ENCODE measurements at places on chromosomes 7 and 10.

DNA sequence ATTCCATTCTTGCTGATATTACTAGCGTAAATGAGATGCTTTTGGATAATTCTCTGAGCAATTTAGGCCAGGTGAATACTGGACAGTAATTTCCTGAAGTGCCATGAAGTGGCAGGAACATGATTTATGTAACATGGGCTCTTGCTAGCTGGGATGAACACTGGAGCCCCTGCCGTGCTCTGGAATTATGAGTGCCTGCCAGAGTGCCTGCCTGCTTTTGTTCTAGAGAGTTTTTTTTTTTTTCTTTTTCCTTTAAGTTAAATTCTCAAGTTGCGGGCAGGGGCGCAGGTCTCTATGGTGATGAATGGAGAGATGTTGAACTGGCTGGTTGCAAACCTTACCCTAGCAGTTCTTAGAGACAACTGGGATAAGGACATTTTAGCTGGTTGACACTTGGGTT lies 165.9 kb downstream of the AUTS2 start:
- no peak for DNase-seq

- no peak for DNase-seq
Measured at GRCh38 chr7:128928882-128929788, 8.6 kb upstream of the IRF5 start.

DNA sequence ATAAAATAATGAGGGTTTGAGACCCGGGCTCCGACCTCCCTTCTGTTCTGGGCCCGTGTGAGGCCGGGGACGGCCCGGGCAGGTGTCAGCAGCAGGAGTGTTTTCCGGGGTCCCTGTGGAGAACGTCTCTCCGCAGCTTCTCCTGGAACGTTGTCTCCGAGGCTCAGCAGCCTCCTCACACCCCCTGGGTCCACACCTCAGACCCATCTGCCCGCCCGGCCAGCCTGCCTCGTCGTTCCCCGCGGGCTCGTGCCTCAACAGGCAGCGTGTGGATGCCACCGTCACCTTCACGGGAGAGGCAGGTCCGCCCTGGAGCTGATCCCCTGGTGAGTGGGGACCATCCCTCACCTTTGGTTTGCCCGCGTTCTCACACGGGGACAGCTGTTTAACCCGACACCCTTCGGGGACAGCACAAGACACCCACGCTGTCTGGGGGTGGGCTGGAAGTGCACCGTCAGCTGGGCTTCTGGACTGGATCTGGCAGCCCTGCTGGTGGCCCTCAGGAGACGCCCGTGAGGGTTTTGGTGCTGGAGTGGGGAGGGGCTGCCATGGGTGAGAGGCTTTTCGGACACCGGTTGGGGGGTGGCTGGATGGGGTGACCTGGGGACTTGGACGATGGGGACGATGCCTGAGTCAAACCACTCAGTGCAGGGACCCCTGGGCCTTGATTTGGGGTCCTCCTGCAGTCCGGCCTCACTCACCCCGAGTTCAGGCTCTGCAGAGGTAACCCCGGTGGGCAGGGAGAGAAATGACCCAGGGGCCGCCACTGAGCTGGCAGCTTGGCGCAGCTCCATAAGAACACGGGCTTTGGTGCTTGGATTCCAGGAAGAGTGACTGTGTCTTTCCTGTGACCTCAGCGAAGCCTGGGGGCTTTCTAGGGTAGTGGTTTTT lies 131.7 kb downstream of the DNAJB6 start:
- DNase-seq: no peak

DNA sequence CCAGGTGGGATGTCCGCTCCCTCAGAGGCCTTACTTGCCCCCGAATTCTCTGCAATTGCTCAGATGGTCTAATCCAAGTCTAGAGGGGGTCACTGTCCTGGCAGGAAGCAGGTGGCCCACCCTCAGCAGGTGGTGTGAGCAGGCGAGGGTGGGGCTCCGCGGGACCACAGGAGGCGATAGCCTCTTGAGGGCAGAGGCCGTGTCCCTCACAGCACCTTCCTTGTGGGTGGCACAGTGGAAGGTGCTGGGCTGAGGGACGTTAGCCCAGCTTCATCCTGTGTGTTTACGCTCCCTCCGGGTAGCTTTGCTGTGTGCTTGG lies 38.3 kb upstream of the INPP5A start:
- no peak for DNase-seq

DNA sequence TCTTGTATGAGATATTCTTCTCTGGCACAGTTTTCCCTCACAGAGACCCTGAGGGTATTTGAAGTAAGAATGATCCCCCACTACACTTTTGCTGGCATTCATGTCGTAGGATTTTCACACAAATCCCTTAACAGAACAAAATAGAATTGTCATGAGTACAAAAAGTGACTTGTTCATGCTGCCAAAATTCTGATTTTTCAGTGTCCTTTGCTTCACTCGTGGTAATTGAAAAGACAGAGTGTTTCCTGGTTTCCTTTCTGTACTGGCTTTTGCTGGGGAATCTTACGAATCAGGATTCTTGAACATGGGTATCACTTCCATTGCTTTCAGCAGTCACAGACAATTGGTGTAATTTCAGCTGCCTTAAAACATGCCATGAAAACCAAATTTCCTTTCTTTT lies 756.3 kb downstream of the REEP3 start:
- no peak for DNase-seq

GRCh38 chr7:37100735-37101331 lies 347.8 kb downstream of the ELMO1 start:
- DNase-seq: no peak

GRCh38 chr10:116113721-116114501 lies 159.1 kb downstream of the GFRA1 start:
- no peak for DNase-seq

GRCh38 chr10:117544711-117545140 lies 2.2 kb downstream of the EMX2 start:
- DNase-seq: no peak

DNA sequence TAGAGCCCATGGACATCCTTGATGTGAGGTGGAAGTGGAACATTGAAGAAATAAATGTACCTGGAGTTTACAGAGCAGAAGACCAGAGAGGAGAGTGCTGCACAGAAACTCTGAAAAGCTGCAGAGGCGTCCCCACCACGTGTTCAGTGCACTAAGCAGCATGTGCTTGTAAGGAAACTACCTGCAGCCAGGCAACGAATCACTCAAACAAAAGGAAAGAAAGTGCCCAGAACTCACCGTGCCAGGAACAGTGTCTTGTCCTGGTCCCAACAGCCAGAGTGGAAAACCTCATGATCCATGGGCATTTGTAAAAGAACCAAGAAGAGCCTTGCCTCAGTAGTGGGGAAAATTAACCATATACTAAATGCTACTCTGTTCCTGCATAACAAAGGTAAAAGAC lies 32.3 kb downstream of the SUV39H2 start:
- DNase-seq: no peak

DNA sequence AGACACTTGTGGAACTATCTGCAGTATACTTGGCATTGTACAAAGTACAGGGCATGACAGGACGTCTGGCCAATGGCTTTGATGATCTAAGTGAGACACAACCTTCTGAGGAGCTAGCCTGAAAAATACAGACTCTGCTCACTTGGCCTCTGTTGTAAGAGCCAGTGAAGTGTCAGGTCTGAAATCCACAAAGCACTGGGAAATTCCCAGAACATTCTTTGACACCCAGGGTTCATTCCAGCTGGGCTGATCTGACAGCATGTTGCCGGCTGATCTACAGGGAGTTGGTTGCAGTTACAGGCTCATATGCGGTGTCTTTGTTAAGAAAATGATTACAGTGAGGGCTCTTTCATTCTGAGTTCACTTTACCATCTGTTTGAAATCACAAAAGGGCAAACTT lies 354.6 kb downstream of the PHF14 start:
- no peak for DNase-seq

- DNase-seq: no peak
Measured at GRCh38 chr7:21412410-21412851, 15.5 kb upstream of the SP4 start.

GRCh38 chr7:20214921-20215669 lies 2.1 kb downstream of the MACC1 start:
- DNase-seq: no peak

DNA sequence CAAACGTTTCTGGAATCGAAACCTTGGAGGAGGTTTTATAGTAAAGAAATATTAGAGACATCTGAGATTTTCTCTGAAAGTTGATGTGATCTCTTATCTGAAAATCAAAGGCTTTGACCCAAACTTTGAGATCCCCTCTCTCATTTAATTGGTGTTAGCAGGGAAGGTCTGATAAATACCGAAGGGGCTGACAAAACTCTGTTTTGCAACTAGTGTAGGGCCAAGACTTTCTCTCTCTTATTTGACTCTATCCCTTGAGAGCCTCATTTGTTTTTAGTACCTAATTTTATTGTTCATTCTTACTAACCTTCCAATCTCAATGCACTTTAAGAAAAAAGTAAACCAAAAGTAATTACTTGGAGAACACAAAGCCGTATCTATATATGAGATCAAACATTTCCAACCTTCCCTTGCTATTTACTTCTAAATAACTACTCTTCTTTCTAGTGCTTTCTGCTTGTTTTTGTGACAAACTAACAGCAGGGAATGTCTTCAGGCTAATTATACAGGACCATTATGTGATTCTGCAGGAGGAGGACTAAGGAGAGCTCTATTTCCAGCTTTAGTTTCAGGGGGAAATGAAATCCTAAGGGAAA lies 33.4 kb upstream of the NPVF start:
- DNase-seq: no peak

GRCh38 chr7:133698127-133698526 lies 429.0 kb upstream of the LRGUK start:
- no peak for DNase-seq

- DNase-seq: no peak
Measured at GRCh38 chr10:46517541-46517940, 38.9 kb downstream of the GPRIN2 start.

GRCh38 chr7:31202801-31203200 lies 137.7 kb downstream of the NEUROD6 start:
- no peak for DNase-seq

GRCh38 chr7:50149369-50149768 lies 56.3 kb upstream of the ZPBP start:
- no peak for DNase-seq

- DNase-seq: no peak
Measured at GRCh38 chr10:35378541-35379210, 42.4 kb downstream of the CCNY start.

DNA sequence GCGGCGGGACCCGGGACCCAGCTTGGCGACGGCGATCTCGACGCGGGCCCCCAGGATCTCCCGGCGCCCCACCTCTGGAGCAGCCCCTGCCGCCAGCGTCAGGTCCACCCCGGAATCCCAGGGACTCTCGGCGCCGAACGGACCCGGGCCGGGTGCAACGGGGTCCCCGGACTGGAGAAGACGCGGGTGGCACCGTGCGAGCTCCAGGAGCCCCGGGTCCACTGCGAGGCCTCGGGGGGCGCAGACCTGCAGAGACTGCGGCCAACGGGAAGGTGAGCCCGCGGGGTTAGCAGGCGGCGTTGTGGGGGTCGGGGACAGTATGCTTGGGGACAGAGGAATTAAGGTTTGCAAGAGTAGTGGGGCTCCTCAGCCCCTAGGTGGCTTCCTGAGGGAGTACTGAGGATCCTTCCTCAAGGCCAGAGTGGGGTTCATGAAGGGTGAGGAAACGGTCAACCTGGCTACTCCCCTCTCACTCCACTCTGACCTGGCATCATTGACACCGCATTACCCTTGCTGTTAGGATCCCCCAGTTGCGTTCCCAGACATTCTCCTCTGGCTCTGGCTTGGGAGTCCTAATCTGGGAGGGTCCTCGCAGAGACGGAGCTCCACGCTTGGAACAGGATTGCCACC lies 353 bp downstream of the EPHB6 start:
- no peak for DNase-seq

- DNase-seq: no peak
Measured at GRCh38 chr7:32694182-32694581, 197.4 kb downstream of the KBTBD2 start.

DNA sequence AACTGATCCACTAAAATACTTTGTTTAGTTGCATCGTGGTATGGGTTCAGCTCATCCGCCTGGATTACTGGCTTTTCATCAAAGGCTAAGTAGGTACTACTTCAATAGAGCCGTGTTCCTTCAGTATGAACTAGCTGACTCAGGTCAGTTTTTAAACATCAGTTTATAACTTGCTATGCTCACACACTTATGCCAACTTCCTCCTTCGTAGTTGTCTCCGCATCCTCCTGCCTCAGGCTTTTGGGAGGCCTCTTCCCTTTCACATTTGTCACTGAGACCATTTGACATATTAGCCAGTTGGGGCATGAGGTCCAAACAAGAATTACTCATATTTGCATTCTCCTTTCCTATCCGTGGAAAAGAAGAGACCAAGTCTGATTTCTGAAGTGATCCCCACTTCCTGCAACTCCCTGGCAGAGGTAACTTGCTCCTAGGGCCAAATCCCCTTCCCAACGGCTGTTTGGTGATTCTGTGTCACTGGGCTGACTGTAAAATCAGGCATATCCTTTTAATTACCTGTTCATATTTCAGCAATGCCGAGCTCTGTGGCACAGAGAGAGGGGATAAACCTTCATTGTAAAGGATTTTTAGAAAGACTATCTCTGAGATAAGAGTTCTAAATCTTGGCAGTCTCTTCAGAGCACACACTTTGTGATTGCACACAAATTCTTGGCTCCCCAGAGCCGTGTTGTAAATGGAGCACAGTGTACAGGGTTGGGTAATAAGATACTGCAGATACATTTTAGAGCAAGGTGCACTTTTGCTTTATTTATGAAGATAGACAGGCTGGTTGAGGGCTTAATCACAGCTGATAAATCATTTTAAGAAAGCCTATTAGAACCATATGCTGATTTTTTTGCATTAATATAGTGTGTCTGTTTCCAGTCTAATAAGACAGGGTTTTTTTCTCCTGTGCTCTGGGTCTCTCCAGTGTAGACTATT lies 108.0 kb downstream of the CREB5 start:
- DNase-seq: no peak

GRCh38 chr10:3954615-3955014 lies 169.6 kb upstream of the KLF6 start:
- DNase-seq: no peak

GRCh38 chr10:515674-516073 lies 173.8 kb downstream of the DIP2C start:
- no peak for DNase-seq

GRCh38 chr10:33861016-33861704 lies 526.7 kb upstream of the NRP1 start:
- no peak for DNase-seq

GRCh38 chr7:76329479-76329878 lies 27.0 kb downstream of the HSPB1 start:
- no peak for DNase-seq

DNA sequence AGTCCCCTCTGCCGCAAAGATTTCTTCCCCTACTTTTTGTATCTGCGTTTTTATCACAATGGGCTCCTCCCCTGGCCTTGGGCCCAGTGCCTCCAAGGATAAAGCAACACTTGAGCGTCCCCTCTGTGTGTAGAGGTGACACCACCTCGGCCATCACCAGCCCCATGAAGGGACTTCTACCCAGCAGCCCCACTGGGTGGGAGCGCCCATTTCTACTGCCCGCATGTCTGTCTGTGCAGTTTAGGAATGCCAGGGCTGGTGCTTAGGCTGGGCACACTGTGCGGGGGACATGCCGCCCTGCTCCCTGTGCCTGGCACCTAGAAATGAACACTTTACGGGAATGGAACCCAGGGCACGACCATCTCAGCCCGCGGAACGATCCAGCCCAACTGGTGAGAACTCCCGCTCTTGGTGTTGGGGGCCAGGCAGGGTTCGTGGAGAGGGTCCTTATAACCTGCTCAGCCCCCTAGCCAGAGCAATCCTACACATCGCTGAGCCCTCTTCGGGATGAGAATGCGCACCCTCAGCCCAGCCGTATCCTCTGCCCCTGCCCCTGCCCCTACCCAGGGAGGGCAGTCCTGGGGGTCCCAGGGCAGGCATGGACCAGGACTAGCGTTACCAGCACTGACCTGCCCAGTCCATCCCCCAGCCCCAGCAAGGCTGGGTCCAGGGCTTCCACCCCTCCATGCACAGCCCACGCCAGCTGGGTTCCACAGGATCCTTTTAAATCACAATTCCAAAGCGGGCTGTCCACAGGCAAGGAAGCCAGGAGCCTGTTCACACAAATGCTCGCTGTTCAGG lies 12.8 kb downstream of the CRYGN start:
- no peak for DNase-seq
